ENCODE measurements at places on chromosomes 12 and 14.

DNA sequence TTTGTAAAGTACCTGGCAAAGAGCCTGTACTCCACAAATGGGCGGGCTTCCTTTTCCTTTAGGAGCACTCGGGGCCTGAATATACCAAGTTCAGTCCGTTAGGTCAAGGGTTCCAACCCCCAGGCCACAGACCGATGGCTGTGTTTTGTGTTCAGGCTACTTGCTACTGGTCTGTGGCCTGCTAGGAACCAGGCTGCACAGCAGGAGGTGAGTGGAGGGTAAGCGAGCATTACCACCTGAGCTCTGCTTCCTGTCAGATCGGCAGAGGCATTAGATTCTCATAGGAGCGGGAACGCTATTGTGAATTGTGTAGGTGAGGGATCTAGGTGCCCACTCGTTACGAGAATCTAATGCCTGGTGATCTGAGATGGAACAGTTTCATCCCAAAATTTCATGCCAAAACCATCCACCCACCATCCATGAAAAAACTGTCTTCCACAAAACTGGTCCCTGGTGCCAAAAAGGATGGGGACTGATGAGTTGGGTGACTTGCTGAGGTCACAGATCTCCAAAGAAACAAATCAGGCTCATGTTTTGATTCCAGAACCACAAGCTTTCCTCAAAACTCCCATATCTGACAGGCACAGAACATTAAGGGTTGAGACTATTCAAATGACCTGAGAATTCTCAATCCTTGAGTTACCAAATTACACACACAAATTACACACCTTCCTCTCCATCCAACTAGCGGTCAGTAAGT, 4.2 kb downstream of the CSRP2 start:
- DNase-seq: no peak

DNA sequence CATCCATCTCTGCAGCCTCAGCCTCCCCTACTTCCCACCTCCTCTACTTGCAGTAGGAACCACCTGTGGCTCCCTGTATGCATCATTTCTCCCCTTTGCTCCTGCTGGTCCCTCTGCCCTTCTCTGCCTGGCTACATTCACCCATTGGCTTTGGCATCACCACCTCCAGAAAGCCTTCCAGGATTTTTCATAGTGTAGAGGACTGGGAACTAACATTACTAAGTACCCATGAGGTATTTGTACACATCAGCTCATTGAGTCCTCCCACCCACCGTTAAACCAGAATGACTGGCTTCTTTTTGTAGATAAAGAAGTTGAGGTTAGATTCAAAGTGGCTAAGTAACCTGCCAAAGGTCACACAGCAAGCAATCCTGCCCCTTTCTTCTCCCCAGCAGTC, 17.1 kb downstream of the SYNE3 start:
- DNase-seq: no peak

- DNase-seq: no peak
Observed at GRCh38 chr12:68122236-68122920, 37.2 kb downstream of the IFNG start.

DNA sequence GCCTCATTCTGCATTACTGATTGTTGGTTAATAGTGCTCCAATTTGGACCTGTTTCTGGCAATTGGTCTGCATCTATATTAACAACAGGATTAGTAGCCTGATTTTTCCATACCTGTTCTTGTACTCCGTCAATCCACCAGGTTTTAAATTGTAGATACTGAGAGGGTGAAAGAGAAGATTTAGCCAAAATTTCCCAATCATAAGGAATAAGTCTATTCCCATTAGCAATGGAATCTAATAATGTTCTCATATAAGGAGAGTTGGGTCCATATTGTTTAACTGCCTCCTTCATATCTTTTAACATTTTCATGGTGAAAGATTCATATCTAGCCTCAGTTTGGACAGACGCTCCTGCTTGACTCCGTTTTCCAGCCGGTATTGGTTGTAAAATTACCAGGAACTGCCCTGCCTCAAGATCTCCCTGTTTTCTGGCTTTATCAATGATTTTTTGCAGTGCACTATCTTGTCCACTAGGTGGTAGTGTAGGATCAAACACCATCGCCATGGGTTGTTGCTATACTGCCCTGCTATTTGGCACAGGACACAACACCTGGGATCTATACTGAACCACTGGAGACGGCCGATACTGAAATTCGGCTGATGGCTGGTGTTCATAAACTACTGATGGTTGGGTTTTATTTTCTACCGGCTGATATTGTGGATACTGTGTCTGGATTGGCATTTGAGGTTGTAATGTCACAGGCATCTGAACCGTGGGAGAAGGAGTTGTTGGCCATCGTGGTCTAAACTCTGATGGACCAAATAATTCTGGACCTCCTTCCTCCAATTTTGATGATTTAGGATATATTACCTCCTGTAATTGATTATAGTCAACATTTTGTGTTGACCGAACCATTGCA, 25.2 kb downstream of the DHRS4L2 start:
- DNase-seq: no peak

- no peak for DNase-seq
Observed at GRCh38 chr12:70733385-70733784, 96.2 kb upstream of the PTPRB start.

DNA sequence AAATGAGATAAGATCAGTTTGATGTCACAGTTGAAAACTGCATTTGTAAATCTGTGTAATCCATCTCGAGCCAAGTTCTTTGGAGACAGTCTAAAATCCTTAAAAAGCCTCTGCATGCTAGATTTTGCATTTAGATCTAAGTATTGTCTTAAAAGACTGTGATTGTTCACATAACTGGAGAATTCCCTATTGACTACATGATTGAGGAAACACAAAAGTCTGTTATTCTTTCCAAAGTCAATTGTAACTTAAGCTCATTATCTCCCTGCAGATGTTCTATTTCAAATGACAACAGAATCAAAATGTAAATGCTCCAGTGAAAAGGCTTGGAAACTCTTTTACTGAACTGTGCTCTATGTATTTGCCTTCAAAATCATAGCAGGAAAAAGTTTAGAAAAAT, 77.8 kb downstream of the MYF5 start:
- no peak for DNase-seq

GRCh38 chr14:22549981-22550673, 38.9 kb downstream of the DAD1 start:
- DNase-seq: no peak

DNA sequence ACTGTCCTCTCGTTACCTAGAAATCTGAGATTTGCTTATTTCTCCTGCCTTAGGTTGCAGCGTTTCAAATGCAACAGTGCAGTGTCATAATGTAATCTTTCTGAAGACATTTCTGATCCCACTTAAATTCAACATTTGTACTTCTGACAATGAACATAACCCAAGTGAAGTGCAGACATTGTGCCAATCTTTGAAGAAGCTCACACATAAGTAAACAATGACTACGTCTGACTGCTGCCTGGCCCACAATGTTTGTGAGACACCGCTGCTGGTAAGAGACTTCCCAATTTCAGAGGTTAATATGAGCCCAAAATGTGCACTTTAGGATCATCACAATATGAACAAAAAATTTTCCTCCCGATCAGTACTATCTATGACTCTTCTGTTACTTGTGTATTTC, 84.6 kb upstream of the BCL2L14 start:
- no peak for DNase-seq

DNA sequence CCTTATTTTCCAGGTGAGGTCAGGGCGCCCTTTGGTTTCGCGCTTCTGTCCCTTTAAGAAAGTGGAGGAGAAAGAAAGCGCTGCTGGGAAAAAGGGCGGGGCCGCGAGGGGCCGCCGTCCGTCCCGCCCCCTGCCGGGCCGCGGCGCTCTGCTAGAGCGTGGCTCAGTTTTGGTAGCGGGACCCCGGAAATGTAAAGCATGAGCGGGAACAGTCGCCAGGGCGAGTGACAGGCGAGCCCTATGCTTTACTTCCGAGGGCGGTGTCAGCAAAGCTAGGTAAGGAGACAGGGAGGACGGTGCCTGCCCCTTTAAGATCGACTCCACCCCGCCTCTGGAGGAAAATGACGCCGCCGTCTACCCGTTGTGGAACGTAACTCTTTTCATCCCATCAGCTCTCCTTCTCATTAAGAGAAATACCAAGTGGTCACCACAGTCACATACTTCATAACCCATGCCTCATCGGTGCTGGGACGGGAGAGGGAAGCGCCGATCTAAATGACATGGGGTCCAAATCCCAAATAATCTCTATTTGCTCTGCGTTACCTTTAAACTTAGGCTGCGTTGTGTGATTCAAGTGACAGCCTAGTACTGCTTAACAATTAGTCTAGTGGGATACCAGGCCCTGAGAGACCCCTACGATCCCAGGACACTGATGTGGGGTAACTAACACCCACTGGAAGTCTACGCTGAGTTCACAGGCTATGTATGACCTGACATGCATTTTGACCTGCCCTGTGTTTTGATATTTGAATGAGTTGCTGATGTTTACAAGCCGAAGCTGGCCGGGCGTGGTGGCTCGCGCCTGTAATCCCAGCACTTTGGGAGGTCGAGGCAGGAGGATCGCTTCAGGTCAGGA, at the start of gene ETFBKMT:
TSS of gene ETFBKMT (plus strand) at position 602 of the 856 bp plus-strand sequence. CDS start 2,266 bp downstream, outside the sequence.
- peak; percentile 93 for DNase-seq

DNA sequence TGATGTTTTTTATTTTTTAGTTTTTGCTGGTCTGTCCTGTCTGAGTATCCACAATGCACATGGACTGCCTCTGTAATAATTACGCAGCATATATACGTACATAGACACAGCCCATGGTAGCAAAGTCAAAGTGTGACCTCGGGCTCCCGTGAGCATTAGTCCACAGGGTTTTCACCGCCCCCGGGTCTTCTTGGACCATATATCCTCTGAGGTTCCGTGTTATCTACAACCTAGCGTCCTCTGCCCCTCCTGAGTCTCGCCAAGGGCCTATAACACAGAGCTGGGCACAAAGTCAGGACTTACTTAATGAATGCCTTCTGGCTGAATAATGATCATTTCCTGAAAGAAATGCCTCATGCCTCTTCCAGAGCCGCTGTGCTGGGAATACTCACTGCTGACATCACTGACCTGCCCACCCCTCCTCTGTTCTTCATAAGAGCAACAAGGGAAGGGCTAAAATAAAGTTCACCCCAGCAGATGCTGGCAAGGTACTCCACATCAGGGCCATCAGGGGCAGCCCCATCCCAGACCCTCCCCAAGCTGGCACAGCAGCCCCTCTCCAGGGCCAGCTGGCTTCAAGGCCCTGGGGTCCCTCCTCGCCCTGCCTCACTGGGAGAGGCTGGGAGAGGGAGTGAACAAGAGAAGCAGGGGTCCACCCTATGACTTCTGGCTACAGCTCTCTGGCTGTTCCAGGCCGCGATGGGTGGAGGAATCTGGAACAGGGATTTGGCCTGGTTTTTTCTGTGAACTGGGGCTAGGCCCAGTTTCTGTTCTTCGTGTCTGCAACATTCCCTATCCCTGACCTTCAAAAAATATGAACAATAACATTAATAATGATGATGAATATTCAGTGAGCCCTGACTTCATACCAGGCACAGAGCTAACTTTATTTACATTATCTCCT, 7.9 kb downstream of the HDAC7 start:
- DNase-seq: no peak

DNA sequence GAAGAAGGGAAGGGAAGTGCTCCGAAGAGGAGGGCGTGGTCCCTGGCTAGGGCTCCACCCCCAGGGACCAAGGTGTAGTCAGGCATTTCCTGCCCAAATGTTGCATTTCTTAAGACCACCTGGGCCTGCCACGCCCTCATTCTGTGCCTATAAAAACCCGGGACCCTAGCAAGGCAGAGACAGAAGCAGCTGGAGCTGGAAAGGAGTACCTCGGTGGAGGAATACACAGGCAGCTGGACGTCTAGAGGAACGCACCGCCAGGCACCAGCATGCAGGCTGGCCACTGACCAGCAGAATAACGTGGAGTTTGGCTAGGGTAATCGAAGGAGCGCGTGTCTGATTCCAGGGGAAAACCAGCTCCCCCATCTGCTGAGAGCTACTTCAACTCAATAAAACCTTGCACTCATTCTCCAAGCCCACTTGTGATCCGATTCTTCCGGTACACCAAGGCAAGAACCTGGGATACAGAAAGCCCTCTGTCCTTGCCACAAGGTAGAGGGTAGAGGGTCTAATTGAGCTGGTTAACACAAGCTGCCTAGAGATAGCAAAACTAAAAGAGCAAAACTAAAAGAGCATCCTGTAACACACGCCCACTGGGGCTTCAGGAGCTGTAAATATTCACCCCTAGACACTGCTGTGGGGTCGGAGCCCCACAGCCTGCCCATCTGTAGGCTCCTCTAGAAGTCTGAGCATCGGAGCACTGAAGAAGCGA, 21.0 kb downstream of the CFL2 start:
- peak; percentile 43 for DNase-seq

- DNase-seq: no peak
Observed at GRCh38 chr14:76995279-76996035, 33.1 kb downstream of the IRF2BPL start.

DNA sequence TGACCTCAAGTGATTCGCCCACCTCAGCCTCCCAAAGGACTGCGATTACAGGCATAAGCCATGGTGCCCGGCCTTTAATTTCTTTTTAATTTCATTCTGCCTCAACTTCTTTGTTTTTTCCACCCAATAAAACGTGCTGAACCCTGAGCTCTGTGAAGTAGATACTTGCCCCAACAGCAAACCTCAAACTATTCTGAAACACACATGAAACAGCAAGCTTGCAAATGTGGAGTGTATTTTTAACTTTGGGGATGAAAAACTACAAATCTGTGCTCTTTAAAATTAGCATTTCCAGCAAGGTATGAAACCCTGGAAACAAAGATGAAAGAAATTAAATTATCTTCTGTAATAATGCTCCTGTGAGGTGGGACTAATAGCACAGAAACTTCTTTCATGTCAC, 246.6 kb downstream of the ANO6 start:
- DNase-seq: no peak

GRCh38 chr12:9750276-9751203, 10.2 kb downstream of the CD69 start:
- peak; percentile 59 for DNase-seq

DNA sequence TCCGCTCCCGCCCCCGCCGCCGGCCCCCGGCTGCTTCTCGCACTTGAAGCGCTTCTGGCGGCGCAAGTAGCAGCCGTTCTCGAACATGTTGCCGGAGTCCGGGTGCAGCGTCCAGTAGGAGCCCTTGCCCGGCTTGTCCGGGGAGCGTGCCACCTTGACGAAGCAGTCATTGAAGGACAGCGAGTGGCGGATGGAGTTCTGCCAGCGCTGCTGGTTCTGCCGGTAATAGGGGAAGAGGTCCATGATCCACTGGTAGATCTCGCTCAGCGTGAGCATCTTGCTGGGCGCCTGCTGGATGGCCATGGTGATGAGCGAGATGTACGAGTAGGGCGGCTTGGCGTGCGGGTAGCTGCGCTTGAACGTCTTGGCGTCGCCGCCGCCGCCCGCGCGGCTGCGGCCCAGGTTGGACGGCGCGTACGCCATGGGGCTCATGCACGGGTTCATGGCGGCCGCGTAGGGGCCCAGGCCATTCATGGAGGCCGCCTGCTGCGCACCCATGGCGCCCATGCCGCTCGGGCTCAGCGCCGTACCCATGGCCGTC, 3.0 kb downstream of the FOXA1 start:
- peak; percentile 35 for DNase-seq

- no peak for DNase-seq
Observed at GRCh38 chr14:54349713-54350112, 47.1 kb upstream of the CDKN3 start.

GRCh38 chr14:106187216-106187615, 660.8 kb downstream of the TMEM121 start:
- no peak for DNase-seq
